ENCODE measurements at places on chromosomes 2 and 18.

- no peak for DNase-seq
These were observed 29.9 kb upstream of the OTOS start for GRCh38 chr2:240170354-240170735.

DNA sequence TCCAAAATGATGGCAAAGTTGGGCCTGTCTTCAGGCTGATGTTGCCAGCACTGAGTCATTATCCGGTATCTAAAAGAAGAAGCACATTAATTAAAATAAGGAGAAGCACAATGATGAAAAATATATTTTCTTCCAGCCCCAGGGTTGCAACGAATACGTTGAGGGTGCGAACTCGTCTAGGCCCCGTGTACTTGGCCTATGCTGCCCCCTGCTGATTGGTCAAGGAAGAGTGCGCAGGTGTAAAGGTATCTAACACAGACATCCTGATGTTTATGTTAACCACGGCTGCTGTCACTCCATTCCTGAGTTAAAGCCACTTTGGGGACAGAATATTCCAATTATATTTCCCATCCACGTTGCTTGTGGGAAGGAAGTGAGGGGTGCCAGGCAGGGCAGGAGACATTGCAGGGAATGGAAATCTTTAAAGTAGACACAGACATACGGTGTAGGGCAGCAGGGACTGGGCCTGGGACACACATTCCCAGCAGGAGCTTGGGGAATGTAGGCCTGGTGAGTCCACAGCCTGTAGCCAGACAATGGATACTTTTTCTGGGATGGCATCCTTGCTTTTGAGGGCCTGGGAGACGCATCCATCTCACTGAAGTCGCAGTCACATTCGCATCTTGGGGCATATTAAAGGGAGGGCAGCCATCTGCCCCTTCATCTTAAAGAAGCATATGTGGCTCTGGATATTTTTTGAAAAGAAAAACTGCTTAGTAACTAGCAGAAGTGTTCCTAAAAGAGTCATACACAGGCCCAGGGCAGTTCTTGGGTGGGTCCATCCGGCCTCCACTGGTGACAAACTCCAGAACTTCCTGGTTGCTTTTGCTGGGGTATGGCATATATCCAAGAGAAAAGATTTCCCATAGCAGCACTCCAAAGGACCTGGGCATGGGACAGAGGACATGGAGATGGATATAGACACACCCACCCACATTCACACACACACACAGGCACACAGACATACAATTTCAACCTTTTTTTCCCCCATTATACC, 81.9 kb downstream of the CLIP4 start:
- peak; percentile 66 for DNase-seq

- no peak for DNase-seq
These were observed 1.3 kb downstream of the VWA3B start for GRCh38 chr2:98088261-98088660.

- DNase-seq = no peak
These were observed 52.7 kb upstream of the CALCRL start for GRCh38 chr2:187500585-187501359.

GRCh38 chr2:148756292-148756975, 111.9 kb downstream of the EPC2 start:
- DNase-seq = no peak

DNA sequence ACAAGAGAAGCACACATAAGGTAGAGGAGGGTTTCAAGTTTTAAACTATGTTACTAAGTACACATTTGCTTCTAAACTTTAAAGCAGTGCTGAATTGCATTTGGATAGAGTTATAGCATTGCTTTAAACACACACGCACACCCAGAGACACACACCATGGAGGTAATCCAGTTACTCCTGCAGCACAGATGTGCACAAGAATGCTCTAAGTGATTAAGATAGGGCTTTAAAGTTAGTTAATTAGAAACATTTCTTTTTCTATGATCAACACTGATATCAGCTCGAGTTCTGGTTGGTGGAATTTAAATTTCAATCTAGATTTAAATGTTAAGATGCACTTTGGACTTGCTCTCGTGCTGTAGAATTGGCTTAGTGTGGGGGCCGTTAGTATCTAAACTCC, 492.3 kb downstream of the ZEB2 start:
- no peak for DNase-seq

DNA sequence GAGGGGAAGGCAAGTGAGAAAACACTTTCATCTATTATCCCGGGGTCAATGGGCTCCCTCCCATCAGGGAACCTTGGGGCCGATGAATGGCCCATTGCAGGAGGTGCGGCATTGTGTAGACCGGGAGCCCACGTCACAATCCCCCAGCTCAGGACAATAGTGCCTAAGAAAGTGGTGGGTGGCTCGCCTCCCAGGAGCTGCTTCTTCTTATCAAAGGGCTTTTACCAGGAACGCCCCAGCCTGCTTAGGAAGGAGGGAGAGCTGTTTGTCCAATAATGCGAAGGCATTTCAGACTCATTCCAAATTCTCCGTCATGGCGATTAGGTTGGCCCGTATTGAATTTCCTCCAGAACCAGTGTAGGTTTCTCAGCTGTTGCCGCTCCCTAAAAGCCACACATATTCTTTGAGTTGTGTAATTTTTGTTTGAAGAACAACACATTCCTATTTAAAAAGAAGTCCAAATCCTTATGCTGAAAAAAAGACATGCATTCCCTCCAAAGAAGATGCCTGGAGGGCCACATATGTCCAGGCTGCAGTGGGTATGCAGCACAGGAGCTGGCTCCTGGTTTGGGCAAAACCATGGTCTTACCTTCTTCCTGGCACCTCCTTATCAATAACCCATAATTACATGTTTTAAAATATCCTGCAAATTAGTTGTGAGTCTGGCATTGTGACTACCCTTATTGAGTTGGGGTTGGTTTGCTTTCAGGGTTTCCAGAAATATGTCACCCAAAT, 264.7 kb downstream of the MYCN start:
- no peak for DNase-seq

GRCh38 chr2:128503399-128504245, 185.0 kb upstream of the HS6ST1 start:
- no peak for DNase-seq

GRCh38 chr2:69600425-69600824, 43.1 kb downstream of the AAK1 start:
- DNase-seq = no peak

- no peak for DNase-seq
These were observed 499.3 kb downstream of the IRS1 start for GRCh38 chr2:226300196-226300886.

- no peak for DNase-seq
These were observed 192.2 kb upstream of the PXDN start for GRCh38 chr2:1936427-1936980.

DNA sequence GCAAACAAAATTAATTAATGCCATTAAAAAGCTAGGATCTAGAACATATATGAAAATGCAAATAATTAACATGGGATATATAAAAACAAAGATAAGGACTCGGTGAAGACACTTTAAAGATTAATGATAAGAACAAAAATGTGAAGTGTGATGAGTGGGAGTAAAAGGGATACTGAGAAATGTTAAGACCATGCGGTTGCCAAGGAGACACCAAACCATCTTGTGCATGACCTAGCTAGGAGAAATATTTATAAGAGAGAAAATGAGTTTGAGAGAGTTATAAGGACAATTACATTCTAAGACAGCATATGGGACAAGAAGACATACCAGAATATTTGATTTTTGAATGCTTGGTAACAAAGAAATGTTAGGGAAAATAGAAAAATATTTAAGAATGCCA, 25.4 kb upstream of the MAP2 start:
- no peak for DNase-seq

DNA sequence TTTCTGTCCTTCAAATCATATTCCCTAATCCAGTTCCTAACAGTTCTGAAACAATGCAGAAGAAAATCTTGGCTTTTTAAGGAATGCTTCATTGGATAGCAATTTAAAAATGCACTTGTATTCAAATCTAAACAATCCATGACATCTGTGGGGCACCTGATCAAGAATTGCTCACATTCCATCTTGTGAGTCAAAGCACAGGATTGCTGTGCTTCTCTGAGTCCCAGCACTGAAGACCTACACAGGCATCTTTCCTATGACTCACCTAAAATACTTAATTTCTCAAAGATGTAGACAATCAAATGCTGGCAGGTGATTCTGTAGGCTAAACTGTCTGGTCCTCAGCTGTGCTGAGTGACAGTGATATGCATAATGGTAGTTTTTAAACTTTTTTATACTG, 10.1 kb upstream of the ATP8B1 start:
- DNase-seq = no peak

GRCh38 chr2:216888887-216889622, 29.2 kb upstream of the TNP1 start:
- no peak for DNase-seq

- no peak for DNase-seq
These were observed 99.7 kb downstream of the TTN start for GRCh38 chr2:178707476-178707875.

GRCh38 chr2:188326669-188327301, 35.1 kb downstream of the GULP1 start:
- no peak for DNase-seq

DNA sequence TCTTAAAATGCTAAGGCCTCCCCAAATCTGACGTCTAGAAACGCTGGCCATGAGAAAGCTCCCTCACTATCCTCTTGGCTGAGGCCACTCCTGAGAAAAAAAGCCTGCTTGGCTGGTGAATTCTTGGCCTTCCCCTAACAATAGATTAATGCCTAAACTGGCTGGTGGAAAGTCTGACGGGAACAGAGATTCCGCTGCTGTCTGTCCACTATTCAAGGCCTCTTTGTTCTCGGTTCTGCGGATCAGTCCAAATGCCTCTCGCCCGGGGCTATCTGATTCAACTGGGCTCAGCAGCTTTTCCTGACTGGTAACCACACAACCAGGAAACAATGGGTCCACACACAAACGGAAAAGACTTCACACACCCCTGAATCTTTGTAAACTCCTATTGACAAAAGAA, 27.2 kb downstream of the PXDN start:
- DNase-seq = no peak

DNA sequence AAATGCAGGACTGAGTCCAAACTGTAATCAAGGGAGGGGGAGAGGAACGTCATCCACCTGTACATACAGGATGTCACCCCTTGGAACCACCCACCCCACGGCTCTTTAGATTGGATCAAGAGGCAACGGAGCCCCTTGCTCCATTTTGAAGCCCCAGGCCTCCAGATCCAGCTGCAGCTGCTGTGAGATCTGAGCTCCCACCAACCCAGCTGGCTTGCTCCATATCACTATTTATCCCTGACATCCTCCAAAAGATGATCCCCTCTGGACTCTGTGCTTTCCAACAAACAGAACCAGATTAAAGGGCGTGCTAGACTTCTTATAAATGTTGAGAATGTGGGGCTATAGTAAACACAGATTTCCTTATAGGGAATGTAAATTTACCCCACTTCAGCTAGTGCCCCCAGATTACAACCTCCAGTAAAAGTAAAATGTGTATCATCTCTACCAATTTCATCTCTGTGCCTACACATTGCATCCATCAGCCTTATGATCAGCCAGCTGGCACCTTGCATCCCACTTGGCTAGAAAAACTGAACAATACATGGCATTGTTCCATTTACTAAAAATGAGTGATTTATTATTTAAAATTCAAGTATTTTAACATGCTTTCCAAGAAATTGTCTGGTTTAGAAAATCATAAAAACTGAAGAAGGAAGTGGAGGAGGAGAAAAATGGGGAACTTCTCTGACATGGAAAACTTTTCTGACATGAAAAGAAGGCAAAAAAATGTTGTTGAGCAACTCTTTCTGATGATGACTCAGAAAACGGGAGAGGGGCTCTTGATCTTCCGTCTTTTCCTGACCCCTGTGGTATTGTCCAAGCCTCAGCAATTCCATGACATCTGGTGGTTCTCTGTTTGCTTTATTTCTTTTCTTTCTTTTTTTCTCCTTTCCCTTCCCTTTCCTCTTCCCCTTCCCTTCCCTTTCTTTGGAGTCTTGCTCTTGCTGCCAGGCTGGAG, 262.6 kb upstream of the THUMPD2 start:
- no peak for DNase-seq

- no peak for DNase-seq
These were observed 50.2 kb upstream of the GALNT3 start for GRCh38 chr2:165844216-165844615.

DNA sequence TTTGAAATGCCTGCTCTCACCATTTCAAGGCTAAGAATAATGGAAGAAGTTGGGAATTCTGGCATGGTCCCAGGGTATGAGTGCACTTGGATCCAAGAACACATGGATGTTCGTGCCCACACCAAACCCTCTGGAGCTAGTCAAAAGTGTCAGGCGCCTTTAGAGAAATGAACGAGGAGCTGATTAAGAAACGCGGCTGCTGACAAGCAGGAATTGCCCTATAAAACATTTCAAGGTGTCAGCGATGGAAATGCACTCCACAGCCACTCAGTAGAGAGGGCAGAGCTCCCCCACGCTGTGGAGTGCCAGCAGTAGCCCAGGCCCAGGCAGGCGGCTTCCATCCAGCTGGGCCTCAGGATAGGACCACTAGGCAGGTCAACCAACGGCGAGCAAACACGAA, 213.7 kb downstream of the TTC32 start:
- DNase-seq = no peak

DNA sequence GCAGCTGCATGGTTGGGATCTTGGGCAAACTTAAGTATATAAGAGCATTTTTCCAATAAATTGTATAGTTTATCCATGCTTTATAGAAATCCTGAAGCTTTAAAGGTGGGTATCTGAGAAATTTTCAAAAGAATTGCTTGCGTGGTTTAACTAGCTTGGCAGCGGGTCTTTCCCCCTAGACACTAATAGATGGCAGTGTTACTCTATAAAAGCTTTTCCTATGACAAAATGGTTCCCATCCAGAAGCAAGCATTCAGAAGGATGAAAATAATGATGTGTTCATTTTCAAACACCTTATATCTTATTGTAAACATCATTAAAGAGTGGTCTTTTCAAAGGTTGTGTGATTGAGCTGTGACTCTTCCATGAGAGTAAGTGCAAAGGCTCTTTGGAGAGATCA, 45.9 kb downstream of the KDM3A start:
- no peak for DNase-seq

DNA sequence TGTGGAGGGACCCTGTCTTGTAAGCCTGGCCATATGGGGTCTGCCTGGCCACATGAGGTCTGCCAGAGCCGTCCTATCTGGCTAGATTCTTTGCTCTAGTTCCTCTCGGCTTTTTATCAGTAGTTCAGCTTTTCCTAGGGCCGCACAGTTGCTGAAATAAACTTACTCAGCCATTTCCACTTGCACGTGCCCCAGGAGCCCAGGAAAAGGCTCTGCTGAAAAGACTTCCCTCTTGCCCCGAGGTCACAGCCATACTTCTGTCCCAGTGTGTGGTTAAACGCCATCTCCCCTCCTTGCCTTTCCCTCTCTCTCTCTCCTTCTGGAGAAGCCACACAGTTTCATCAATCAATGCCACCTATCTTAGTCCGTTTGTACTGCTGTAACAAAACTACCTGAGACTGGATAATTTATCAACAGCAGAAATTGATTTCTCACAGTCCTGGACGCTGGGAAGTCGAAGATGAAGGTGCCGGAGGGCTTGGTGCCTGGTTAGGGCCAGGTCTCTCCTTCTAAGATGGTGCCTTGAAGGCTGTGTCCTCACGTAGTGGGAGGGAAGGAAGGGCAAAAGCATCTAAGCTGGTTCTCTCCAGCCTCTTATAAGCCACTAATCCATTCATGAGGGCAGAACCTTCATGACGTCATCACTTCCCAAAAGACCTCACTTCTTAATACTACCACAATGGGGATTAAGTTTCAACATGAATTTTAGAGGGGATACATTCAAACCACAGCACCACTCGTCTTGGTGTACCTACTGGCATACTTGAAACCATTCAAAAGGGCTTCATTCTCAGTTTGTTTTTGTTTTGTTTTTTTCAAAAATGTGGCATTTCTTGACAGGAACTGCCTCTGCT, 11.2 kb upstream of the GALM start:
- DNase-seq = no peak

Data from stimulated activated CD4-positive, alpha-beta T cell treated with anti-CD3 and anti-CD28 coated beads, Interleukin-1b, Interleukin-23, amount 100 ng/mL, for 1 hour (primary cell).